ENCODE measurements at places on chromosomes 4 and X.

DNA sequence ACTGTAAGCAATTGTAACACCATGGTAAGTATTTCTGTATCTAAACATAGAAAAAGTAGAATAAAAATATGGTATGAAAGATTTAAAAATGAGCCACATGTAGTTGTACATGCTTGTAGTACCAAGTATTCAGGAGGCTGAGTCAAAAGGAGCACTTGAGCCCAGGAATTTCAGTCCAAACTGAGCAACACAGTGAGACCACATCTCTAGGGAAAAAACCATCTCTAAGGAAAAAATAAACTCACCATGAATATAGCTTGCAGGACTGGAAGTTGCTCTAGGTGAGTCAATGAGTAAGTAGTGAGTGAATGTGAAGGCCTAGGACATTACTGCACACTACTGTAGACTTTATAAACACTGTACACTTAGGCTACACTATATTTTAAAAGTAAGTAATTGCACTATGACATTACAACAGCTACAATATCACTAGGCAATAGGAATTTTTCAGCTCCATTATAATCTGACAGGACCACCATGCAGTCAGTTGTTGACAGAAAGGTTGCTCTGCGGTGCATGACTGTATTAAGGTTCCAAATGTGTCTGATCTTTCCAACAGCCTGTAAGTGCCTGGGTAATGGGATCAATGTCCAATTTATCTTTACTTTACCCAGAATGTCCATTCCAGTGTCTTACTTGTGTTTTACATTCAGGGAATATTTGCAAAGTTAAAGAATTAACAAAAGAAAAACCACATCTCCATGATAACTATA is 28.9 kb upstream of the LRBA start:
- no peak for DNase-seq

DNA sequence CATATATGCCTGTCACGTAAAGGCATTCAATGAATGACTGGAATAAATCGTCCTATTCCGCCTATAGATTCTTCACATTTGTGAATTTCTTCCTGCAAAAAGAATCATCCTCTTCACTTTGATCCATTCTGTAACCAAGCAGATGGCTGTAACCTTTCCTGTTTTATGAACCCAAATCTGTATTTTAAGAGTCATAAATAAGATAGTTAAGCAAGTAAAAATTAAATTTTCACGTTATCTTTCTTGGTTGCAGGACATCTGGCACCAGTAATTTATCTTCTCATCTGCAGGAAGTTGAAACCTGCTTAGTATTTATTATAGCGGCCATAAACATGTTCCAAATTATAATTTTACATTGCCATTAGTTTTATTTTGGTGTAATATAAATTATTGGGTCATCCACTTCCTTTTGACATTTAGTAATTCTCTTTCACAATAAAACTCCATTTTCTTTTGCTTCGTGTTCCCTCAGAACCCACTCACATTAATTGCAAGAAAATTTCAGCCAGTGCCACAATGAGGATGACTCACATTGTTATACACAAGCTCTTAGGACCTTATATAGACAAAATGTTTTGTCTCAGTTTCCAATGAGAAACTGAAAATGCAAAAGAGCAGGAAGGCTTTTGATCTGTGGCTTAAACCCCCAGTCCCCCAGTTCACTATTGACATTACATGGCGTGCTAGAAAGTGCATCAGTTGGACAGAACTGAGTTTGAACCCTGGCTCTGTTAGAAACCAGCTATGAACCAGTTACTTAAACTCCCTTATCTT is 51.1 kb downstream of the TMEM156 start:
- DNase-seq, result no peak

- DNase-seq, result no peak
Observed at GRCh38 chrX:55056820-55057674, 17.8 kb upstream of the PAGE2B start.

- no peak for DNase-seq
Observed at GRCh38 chrX:101449279-101449678, 36.0 kb upstream of the ARMCX4 start.

GRCh38 chrX:12874581-12874980 is 7.7 kb downstream of the TLR7 start:
- no peak for DNase-seq

GRCh38 chr4:2291705-2292645 is 30.1 kb upstream of the MXD4 start:
- no peak for DNase-seq

GRCh38 chr4:25133132-25133531 is 27.1 kb downstream of the SEPSECS start:
- no peak for DNase-seq

DNA sequence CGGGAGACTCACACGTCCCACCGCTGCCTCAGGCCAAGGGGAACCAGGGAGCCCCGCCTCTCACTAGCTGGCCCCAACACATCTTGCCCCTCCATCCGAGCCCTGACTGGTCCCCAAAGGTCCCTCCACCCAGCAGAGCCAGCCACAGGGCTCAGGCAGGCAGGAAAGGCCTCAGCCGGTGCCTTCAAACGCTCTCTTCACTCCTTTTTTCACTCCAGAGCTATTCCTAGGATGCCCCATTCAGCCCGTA is 1.5 kb upstream of the ARHGAP4 start:
- DNase-seq, result no peak

- no peak for DNase-seq
Observed at GRCh38 chr4:92735025-92735665, 431.4 kb downstream of the GRID2 start.

DNA sequence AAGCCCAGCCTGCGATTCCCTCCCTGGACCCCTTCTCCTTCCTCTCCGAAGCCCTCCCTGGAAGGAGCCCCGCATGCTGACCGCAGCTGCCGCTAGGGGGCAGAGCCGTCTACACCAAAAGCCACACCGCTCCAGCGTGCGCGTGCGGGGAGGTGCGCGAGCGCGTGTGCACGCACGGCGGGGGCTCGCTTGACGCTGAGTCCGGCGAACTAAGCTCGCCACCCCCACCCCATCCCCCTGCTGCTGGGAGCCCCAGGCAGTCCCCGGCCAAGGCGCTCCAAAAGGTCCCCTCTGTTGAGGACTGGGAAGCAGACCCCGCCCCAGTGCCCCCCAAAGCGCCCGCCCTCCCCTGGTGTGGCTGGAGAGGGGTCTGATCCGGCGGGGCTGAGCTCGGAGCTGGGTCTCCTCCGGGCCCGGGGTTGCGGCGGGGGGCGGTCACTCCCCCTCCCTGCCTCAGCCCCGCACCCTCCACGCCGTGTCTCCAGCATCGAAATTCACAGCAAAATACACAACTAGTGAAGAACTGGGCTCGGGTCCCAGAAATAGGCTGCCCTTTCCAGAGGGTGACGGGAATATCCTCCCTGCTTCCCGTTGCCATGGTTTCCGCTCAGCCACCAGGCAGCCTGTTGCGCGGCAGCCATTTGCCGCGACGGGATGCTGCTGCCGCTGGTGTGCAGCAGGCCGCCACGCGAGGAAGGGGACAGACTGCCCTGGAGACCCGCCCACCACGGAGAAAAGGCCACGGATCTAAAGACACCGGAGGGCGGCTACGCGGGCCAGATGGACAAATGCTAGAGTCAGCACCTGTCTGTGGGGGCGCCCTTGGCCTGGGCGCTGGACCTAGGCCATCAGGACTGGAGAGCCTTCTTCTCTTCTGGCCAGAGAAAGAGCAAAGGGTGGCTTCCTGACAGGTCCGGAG is 11.2 kb upstream of the CCNQ start:
- no peak for DNase-seq

- DNase-seq, result no peak
Observed at GRCh38 chr4:3483471-3483921, 20.4 kb downstream of the DOK7 start.

DNA sequence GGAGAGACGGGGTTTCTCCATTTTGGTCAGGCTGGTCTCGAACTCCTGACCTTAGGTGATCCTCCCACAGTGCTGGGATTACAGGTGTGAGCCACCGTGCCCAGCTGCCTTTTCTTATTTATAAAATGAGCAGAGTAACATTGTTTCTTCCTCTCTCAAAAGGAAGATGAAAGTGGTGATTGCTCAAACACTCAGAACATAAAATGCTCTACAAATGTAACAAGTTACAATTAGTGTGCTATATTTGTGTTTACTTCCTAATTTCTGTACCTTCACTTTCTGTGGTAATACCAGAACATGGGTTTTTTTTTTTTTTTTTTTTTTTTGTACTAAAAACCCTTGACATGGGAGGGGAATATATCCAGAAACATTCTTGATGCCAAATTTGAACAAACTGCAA is 197.9 kb downstream of the MGST2 start:
- DNase-seq, result no peak

DNA sequence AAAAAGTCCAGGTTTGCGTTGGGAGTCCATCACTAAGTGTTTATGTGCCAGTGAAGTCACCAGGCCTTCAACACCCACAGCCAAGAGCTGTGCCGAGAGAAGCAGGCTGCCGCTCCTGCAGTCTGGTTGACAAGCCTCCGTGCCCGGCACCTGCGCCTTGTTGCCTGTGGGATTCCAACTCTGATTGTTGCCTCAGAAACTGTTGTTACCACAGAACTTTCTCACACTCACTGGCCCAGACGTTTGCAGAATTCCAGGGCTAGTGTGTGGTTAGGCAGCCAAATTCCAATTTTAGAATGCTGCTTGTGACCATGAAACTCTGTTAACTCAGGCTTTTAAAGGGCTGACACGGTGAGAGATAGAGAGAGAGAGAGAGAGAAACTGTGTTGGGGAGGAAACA is 119.5 kb upstream of the LIMCH1 start:
- DNase-seq, result no peak

- DNase-seq, result no peak
Observed at GRCh38 chr4:15131551-15131950, 129.3 kb downstream of the CPEB2 start.

GRCh38 chrX:71164071-71164470 is 19.4 kb downstream of the NLGN3 start:
- no peak for DNase-seq

GRCh38 chrX:45852884-45853283 is 652.2 kb upstream of the DIPK2B start:
- DNase-seq, result no peak

- DNase-seq, result no peak
Observed at GRCh38 chrX:134886002-134886596, 104.7 kb upstream of the SMIM10 start.

DNA sequence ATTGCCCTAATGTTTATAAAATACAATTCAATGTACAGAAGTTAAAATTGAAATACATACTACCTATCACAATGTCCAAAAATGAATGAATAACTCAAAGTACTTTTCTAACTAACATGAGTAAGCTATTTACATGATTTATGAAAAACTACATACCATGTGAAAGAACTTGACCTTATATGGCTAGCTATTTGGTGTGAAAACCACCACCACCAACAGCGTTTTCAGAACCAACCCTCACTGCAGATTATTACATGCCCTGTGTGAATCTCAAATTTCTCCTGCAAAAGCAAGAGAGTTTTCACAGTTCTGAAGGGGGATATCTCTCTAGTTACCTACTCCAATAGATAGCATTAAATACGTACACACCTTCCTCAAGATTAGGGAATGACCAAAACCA is 198.5 kb downstream of the SPATA18 start:
- no peak for DNase-seq

- no peak for DNase-seq
Observed at GRCh38 chr4:182973511-182973911, 56.3 kb upstream of the DCTD start.

DNA sequence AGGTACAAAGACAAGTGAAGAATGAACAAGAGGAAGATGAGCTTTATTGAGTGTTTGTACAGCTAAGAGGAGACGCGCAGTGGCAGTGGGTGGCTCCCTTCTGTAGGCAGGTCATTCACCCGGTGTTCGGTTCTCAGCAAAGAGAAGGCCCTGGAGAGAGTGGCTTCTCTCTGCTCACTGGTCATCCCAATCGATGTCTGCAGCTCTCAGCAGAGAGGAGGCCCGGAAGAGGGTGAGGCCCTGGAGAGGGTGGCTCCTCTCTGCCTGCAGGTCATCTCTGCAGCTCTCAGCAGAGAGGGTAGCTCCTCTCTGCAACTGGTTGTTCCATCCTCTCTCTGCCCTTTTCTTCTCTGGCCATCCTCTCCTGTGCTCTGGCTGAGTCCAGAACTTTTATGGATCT is 126.5 kb downstream of the UGT8 start:
- DNase-seq, result no peak

- no peak for DNase-seq
Observed at GRCh38 chr4:113350576-113350975, 301.1 kb downstream of the ANK2 start.

- DNase-seq, result no peak
Observed at GRCh38 chrX:113828470-113828869, 755.4 kb upstream of the HTR2C start.

DNA sequence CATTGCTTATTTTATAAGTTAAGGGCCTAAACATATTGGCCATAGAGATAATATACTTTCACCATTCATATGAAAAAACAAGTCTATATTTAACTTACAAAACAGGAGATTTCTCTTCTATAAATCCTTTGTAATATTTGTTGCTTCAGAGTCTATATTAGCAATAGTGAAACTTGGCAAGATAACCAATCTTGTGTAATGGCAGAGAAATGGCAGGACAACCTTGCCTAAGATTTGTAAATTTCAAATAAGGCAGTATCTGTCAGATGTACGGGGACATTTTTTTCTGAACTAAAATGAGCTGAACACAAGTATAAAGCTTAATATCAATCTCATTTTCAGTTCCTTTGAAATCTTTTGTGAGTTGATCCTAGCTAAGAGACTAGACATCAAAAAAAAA is 17.8 kb upstream of the CPEB2 start:
- DNase-seq, result no peak

DNA sequence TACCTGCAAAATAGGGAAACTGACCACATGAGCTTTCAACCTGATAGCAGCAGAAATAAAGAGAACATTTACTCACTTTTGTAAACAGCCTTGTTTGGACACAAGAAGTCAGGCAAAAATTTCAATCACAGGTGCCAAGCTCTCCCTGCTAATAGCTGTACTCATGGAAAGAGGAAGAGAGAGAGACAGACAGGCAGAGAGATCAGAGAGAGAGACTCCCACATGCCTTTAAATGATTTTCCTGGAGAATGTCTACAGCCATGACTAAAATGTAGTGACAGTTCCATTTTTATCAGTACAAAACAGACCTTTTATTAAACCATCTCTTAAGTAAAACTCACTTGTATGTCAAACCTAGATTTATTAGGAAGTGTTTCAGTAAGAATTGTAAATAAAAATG is 752.9 kb downstream of the TRAM1L1 start:
- no peak for DNase-seq

DNA sequence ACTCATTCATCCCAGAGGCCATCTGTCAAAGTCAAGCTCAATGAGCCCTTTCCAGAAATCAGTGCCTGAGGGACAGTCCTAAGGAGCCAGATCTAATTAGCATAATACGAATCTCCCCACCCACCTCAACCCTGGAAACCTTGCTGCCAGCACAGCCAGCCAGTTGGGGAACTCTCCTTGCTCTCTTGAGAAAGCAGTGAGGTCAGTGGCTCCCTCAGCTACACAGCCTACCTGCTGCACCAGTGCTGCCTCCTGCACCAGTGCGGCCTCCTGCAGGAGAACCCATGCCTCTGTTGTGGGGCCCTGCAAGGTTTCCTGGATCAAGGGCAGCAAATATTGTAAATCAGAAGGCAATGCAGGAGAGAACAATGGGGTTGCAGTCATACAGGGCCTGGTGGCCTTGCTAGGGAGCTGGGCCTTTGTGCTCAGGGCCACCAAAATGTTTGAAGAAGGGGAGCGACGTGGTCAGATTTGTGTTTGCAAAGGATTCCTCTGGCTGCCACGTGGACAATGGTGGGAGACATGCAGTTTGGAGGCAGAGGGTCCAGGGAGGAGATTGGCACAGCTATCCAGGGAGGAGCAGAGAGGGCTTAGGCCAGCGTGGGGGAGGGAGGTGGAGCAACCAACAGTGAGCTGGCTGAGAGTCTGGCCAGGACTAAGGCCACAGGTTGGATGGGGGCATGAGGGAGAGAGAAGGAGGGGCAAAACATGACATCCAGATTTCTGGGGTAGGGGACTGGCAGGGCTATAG is 124.3 kb upstream of the MAMLD1 start:
- no peak for DNase-seq

Measured in cortex of kidney (tissue), 1 donor.